ENCODE measurements at places on chromosomes 5 and 9.
A peak's percentile ranks its signal among the peaks of the same experiment; 100 is the strongest.

DNA sequence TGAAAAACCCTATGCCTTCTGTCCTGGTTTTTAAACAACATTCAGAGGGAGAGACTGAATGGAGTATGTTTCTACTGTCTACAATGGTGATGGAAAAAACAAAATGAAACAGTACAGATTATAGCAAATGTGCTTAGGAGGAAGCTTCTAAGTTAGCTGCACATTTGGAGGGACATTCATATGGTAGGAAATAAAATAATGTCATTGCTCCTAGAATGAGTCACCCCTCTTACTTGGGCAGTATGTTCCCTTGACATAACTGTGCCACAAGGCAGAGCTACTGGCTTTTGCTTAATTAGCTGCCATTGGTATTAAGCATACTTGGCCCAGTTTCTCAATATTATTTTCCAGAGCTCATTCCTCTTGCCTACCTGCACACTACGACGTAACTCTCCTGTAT is 128.9 kb downstream of the GDNF start:
- DNase-seq: no peak

- peak; percentile 54 for DNase-seq
These were observed 29.5 kb downstream of the TNIP1 start for GRCh38 chr5:151051066-151051930.

GRCh38 chr5:56359809-56360685 is 126.9 kb upstream of the ANKRD55 start:
- no peak for DNase-seq

GRCh38 chr5:75052192-75053053 is at the start of gene GCNT4:
Gene GCNT4 (minus strand): TSS chr5:75052558. CDS start chr5:75030037, 22,521 bp downstream.
- no peak for DNase-seq

GRCh38 chr9:137297966-137298365 is 4.1 kb downstream of the NRARP start:
- no peak for DNase-seq

- no peak for DNase-seq
These were observed 21.2 kb downstream of the GAS1 start for GRCh38 chr9:86926145-86926544.

- no peak for DNase-seq
These were observed 556.3 kb upstream of the KLF4 start for GRCh38 chr9:108045851-108046250.
